ENCODE measurements at places on chromosomes 12 and 14.

- no peak for DNase-seq
Measured at GRCh38 chr12:3335078-3335487, 155.9 kb upstream of the PRMT8 start.

GRCh38 chr14:76413962-76414600 lies 38.1 kb downstream of the ESRRB start:
- no peak for DNase-seq

- no peak for DNase-seq
Measured at GRCh38 chr14:74591394-74591793, 20.6 kb downstream of the LTBP2 start.

DNA sequence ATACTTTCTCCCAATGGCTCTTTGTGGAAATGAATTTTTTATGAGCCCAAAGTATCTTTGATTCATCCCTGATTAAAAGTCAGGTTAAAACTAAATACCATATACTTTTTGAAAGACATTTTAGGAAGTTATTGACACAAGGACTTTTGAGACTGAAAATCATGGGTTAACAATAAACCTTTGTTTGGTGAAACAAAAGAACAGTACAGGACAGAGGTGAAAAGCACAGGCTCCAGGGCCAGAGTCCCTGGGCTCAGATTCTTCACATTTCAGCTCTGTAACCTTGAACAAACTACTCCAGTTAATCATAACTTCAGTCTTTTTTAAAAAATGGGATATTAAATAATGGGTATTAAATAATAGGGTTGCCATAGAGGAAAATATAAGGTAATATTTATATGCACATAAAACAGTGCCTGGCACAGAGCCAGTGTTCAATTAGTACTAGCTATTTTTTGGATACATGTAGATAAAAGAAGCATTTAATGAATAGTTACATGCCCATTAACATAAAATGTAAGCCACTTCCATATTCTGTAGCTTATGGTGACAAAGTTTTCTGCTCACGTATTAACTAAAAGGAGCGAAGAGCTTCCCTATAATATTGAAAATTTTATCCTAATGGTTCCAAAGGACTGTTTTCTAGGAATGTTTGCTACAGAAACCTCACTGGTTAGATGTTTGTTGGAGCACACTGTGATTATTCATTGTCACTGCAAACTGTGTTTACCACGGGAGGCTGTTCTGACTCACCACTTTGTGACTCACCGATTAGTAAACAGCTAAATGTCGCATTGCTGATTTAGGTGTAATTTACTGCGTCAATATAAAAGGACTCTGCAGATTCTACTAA lies 255.4 kb downstream of the DAD1 start:
- no peak for DNase-seq

DNA sequence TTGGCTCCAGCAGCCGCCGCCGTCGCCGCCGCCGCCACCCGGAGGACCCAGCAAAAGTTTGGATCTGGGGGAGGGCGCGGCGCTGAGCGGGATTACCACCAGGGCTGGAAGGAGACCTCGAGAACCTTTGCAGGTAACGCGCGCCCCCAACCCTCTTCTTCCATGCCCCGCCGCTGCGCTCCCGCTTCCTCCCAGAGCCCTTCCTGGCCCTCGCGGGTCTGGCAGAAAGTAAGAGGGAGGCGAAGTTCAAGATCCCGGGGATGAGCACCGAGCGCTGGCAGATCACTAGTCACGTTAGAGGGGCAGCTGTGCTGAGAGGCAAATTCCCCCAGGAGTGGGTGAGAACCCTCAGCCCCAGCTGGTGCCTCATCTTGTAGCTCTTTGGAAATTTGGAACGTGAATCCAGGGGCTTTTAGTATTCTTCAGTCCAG lies 3.9 kb downstream of the FLRT2 start:
- no peak for DNase-seq

DNA sequence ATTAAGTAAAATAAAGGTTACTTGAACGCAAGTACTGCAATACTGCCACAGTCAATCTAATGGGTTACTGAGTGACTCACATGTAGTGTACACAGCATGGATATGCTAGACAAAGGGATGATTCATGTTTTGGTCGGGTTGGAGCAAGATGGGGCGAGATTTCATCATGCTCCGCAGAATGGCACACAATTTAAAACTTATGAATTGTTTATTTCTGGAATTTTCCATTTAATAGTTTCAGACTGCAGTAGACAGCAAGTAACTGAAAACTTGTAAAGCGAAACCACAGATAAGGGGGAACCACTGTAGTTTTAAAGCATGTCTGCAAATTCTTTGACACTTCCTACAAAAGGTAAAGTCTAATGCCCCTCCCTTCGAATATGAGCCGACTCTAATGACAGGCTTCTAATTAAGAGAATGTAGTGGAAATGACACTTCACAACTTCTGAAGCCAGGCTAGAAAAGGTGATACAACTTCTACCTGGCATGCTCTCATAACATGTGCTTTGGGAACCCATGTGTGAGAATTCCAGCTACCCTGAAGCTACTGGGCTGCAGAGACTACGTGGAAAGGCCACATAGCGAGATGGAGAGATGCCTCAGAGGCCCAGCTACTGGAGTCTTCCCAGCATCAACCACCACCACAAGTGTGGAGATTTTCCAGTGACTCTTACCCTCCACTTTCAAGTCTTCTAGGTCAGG lies 13.9 kb upstream of the TCP11L2 start:
- peak; percentile 27 for DNase-seq

DNA sequence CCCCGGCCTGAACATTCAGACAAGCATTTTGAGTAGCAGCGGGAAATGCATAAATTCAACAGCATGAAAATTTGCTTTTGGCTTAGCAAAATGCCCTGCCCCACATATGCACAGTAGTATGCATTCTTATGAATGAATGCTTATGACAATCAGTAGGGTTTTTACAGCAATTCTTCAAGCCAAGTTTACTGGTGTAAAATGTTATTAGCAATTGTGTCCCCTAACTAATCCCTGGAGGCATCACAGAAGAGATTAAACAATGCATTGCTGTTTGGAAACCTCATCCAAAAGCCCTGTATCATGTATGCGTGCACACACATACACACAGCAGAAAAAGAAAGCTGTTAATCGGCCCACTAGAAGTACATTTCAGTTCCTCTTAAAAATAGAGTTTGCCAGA lies 406.5 kb downstream of the LRIG3 start:
- no peak for DNase-seq

DNA sequence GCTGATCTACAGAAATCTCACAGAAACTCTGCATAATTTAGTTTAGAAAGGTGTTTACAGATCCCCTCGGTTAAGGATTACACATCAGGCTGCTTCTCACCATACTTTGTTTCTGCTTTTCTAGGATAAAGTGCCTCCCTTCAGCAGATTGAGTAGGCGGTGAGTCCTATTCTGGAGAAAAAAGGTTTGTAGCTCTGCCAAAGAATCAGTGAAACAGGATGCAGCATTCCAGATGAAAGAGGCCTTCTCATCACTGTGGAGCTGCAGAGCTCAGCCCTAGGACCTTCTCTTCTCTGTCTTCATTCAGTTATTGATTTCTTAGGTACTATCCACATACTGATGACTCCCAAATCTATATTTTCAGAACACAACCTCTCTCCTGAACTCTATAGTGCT lies 155.5 kb upstream of the KRR1 start:
- no peak for DNase-seq

DNA sequence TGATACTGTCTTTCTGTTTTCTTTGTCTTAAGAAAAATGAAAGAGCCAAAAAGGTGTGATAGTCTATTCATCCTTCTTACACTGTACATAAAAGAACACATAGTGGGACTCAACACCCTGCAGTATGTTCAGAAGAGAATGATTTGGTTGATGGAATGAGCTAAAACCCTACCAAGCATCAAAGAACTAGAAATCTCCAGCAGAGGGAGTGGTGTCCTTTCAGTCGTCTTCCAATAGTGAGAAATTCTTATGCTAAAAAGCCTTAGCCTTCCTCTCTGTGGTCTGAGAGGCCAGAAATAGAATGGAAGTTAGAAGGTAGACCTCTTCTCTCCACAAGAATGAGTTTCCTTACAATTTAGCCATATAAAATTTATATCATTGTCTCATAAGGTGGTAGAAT lies 393.4 kb upstream of the SEL1L start:
- no peak for DNase-seq

DNA sequence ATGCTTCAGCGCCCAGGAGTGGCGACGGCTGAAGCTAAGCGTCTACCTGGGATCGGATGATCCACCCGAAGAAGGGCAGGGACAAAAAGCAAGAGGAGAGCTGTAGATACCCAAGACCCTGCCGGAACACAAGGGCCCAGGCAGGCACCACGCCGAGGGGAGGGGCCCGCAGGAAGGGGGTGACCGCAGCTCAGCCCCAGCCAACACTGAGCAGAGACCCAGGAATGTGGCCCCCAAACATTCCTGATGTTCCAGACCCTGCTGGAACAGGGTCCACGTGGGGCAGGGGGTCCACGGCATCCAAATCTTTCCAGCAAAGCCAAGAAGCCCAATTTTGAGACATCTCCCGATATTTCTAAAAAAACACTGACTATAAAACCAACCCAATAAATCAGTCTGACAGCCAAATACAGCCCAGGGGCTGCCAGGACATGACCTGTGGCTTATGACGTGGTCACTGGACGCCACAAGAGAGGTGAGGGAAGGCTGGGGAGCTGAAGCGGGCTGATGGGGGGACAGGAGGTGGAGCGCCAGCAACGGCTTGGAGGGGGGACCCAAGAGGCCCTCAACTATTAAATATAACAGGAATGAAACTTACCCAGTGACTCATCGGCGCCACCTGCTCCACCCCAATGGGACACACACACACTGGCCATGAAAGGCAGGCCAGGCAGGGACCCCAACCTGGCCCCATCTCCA lies 58.9 kb downstream of the NCOR2 start:
- DNase-seq, result no peak

- DNase-seq, result peak; percentile 32
Measured at GRCh38 chr12:6684609-6685008, 4.6 kb downstream of the ZNF384 start.

DNA sequence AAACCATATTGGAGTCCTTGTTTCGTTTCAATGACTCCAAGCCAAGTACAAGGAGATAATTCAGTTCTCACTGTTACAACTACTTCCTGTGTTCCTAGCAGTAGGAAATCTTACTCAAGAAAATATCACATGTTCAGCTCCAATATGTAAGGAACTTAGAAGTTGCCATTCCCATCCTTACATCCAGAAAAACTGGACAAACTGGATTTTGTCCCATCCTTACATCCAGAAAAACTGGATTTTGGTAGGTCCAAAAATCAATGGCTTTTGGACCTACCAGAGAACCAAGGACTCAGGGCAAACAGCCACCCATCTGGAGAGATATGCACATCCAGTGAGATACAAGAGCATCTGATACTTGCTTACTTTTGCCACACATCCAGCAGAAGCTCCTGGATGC lies 23.8 kb downstream of the CMAS start:
- no peak for DNase-seq

GRCh38 chr14:40955131-40955505 lies 651.6 kb upstream of the LRFN5 start:
- no peak for DNase-seq

DNA sequence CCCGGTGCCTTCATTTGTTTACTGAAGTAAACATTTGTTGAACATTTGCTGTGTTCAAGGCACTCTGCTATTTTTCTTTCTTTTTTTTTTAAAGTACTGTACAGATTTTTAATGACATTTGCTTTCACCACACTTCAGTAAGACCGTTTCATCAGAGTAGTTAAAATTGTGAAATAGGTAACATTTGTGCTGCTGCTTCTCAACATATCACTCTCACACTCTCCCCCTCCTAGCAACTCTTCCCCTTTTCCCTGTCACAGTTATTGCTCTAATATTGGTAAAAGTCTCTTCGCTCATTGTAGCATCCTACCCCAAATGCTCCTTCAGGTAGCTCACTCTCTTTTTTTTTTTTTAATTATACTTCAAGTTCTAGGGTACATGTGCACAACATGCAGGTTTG lies 49.6 kb downstream of the SRGAP1 start:
- no peak for DNase-seq

GRCh38 chr12:78473136-78473535 lies 391.4 kb upstream of the SYT1 start:
- no peak for DNase-seq

DNA sequence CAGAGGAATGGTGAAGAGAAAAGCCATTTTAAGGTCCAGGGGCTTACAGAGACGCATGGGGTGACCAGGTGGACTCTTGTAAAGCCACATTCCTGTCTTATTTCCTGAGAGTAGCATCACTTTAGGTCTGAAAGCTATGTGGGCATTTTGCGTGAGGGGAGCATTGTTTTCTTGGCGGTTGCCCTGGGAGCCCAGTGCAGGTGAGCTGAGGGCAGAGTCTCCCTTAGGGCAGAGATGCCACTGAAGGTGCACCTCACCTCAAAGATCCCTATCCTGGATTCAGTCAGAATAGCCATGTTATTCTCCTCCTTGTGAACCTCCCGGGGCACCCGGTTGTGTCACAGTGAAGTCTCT lies 12.4 kb downstream of the GLRX5 start:
- no peak for DNase-seq

- DNase-seq, result no peak
Measured at GRCh38 chr14:52354242-52354641, 40.1 kb downstream of the PTGER2 start.

- DNase-seq, result no peak
Measured at GRCh38 chr12:13094367-13094766, 9.1 kb downstream of the GSG1 start.

DNA sequence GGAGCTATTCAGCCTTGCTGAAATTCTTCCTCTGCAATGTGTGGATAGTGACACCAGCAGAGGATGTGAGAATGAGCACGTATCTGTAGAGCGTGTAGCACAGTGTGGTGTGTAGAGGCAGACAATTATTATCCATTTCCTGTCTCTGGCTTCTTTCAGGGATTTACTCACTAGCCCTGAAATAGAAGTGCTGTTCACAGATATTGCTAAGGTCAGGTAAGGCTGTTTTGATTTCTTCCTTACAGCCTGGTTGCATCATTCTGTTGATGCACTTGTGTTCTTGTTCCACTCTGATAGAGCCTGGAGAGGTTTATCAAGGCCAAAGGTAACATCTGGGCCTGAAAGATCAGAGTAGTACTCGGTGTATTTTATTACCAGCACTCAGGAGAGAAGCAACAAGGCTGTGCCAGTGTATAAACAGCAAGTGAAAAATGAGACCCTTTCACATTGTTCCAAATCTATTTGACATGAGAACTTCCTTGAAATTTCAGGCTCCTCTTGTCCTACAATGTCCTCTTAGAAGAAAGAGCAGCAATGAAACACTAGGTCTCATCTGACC lies 16.7 kb downstream of the ARG2 start:
- no peak for DNase-seq

- DNase-seq, result no peak
Measured at GRCh38 chr14:49092345-49092744, 493.8 kb downstream of the RPS29 start.

- no peak for DNase-seq
Measured at GRCh38 chr14:93981316-93982229, 5.2 kb upstream of the ASB2 start.

- no peak for DNase-seq
Measured at GRCh38 chr12:19332196-19332595, 107.1 kb upstream of the AEBP2 start.

DNA sequence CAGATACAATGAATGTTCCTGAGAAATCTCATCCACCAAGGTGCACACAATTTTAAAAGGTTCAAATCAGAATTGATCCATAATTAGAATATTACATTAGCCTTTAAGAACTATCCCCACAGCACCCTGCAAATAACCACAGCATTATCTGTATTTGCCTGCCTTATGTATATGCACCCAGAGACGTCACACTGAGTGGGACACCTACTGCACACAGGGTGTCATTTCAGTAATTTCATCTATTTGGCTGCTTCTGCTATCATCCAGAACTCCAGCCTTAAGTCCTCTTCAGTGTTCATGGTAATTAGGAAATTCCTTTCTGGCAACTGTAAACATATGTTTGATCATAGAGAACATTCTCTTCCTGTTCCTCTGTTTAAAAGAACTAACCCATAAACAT lies 298.4 kb downstream of the SYT1 start:
- no peak for DNase-seq
